GM13977 (cell line): ENCODE measurements at places on chromosomes 4 and X.

GRCh38 chr4:16066586-16067128 lies 17.2 kb downstream of the PROM1 start:
- no peak for DNase-seq

GRCh38 chr4:1604706-1605205 lies 79.4 kb downstream of the FAM53A start:
- DNase-seq: no peak

DNA sequence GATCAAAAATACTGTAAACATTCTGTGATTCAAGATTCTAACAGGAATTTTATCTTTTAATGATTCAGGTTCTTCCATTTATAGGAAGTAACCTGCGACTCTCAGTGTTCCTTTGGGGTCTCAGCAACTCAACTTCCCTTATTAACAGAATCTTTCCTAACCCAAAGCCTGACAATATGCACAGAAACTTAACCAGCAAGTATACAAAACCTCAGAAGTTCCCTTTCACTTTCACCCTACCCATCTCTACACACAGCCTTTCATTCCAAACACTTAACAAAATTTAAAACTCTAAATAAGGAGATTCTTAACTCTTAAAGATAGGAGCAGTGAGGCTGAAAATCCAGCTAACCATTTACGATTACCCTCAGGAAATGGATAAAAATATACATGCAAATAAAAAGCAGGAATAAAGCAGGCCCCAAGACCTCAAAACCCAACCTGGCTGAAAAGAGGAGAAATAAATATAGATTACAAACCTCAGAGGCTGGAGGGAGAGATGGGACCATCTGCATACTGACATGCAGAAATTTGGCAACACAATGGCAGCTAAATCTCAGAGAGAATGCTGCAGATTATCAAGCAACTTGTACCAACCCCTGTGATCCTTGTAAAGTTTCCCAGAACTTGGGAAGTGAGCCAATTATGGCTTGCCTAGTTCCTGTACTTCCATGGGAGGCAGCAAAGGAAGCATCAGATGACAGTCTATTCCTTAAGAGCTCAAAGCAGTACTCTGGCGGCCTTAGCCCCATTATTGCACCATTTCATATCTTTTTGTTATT lies 101.0 kb downstream of the ATP11C start:
- DNase-seq: no peak

GRCh38 chr4:144820728-144821085 lies 174.8 kb downstream of the HHIP start:
- no peak for DNase-seq

DNA sequence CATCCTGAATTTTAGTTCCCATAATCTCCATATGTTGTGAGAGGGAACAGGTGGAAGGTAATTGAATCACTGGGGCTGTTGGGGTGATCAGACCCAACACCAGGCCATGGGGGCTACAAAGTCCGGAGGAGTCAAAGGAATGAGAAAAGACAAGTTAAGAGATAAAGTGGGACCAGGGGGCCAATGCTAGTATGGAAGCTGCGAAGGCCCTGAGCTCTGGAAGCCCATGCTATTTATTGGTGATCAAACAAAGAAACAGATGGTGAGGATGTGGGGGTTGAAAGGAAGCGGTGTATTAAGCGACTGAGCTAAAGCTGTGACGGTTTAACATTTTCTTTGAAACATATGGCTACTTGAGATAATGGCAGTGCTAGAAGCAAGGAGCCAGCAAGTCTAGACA lies 132.8 kb downstream of the PDGFC start:
- no peak for DNase-seq

DNA sequence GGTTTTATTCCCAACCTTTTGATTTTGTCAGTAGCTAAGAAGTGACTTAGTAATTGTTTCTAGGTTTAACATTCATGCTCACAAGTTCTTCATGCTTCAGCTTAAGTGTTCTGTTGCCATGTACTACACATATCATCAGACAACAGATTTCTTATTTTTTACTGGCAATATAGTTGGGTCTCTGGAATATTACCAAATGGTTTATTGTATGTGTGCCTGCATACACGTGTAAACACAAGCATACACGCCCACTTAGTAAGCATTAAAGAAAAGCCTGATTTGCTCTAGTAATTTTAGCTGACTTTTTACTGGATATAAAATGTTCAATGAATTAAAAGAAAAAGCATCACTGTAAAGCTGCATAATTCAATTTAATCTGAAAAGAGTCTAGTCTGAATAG lies 199.8 kb downstream of the CAMK2D start:
- no peak for DNase-seq

DNA sequence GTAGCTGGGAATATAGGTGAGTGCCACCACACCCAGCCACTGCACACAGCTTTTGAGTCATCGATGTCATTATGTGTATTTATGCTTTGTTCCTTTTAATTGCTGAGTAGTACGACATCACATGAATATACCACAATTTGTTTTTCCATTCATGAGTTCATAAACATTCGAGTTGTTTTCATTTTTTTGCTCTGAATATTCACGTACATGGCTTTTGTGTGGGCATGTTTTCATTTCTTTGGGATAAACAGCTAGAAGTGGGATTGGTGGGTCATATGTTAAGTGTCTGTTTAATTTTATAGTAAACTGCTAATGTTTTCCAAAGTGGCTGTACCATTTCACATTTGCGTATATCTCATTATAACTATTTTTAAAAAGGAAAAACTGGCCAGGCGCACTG lies 45.1 kb upstream of the KDR start:
- DNase-seq: no peak

GRCh38 chr4:11537846-11538245 lies 109.2 kb upstream of the HS3ST1 start:
- no peak for DNase-seq

DNA sequence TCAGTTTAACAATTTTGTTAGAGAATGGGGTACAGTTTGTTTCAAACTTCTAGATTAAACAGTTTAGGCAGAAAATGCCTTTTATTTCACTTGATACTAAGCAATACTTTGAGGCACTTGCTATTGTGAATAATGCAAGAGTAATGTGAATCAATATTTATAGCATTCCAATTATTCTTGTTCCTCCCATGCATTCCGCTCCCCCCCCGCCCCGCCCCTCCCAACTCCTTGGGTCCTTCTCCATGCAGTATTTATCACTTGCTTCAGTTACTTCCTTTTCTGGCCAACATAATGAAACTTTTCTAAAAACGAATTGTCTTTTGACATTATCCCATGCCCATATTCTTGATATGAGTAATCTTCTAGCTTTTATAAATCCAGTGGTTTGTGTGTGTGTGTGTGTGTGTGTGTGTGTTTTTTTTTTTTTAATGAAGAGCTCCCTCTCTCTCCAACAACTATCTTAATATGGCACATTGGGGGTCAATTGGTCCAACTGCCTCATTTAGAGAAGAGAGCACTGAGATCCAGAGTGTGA lies 1.6 kb downstream of the BANK1 start:
- no peak for DNase-seq

- DNase-seq: no peak
Measured at GRCh38 chr4:183823434-183823833, 81.7 kb upstream of the STOX2 start.

GRCh38 chrX:150119323-150119722 lies 181.0 kb upstream of the EOLA2 start:
- no peak for DNase-seq

- no peak for DNase-seq
Measured at GRCh38 chr4:169225812-169226211, 44.9 kb downstream of the SH3RF1 start.

- no peak for DNase-seq
Measured at GRCh38 chr4:186826006-186826405, 102.3 kb upstream of the FAT1 start.

DNA sequence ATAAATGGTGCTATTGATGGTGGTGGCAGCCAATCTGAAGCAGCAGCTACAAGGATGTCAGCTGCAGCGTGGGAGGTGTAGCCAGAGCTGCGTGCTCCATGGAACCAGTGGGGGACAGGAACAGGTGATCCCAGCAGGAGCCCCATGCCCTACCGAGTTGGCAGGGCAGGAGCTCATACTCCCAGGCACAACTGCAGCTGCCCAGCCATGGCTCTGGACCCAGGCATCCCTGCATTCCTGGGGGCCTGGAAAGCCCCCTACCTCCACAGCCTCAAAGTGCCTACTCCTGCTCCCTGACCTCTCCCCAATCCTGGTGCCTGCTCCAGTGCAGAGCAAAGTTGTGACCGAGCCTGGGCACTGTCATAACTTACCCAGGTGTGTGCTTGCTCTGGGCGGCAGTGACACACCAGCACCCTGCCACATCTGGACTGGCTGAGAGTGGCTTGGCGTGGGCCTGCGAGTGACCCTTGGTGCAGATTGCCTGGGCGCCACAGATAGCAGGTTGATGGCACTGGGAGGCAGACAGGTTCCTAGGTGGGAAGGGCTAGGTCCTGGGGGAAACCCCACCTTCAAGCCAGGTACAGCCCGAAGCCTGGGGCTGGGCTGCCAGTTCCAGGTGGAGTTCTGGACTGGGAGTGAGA lies 101.1 kb downstream of the DCAF12L2 start:
- DNase-seq: no peak

- DNase-seq: peak; percentile 4
Measured at GRCh38 chr4:111854494-111855087, 290.7 kb upstream of the FAM241A start.

GRCh38 chrX:75228854-75229253 lies 45.0 kb upstream of the UPRT start:
- no peak for DNase-seq

DNA sequence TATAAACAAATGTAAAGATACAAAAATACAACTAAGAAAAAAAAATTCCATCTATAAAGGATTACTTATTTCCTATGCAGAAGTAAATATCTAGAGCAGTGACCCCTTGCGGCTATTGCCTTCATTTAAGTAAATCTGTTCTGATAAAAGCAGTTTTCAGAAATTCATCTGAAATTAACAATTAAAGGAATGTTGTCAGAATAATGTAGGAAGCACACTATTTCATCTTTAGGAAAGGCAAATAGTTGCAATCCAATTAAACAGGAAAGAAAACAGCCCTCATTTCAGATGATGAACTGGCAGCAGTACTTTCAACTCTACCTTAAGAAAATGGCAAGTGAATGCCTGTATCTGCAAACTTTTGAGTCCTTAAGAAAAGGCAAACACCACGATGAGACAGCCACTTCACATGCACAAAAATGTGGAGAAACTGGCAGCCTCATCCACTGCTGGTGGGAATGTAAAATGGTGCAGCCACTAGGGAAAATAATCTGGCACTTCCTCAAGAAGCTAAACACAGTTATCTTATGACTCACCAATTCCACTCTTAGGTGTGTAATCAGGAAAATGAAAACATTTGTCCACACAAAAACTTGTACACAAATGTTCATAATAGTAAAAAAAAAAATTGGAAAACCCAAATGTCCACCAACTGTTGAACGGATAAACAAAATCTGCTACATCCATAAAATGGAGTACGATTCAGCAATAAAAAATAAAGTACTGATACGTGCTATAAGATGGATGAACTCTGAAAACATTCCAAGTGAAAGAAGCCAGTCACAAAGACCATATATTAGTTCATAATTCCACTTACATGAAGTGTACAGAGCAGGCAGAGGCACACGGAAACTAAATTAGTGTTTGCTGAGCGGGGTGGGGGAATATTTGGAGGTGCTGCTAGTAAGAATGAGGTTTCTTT lies 2.0 kb upstream of the THAP9 start:
- no peak for DNase-seq

DNA sequence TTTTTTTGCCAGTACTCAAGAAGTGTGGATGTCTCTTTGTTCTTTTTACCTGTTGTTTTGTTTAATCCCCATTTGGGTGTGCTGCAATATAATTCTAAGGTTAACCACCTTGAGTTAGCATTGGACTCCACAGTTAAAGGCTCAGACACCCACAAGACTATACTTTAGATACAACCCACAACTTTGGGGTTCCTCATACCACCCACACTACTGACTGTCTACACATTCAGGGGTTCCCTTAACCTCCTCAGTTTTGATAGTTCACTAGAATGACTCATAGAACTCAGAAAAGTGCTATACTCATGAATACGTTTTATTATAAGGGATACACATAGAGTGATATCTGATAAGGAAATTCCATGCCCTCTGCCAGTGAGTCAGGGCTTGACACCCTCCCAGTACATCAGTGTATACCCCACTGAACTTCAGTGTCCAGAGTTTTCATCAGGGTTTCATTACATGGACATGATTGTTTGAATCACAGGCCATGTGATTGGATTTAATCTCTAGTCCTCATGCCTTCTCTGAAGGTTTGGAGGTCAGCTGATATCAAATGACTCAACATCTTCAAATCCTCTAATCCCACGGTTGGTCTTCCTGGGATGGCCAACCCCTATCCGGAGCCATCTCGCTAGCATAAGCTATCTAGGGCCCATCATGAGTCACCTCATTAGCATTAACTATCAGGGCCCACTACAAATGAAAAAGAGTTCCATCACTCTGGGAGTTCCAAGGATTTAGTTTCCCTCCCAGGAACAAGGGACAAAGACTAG lies 357.7 kb upstream of the EMCN start:
- DNase-seq: no peak

DNA sequence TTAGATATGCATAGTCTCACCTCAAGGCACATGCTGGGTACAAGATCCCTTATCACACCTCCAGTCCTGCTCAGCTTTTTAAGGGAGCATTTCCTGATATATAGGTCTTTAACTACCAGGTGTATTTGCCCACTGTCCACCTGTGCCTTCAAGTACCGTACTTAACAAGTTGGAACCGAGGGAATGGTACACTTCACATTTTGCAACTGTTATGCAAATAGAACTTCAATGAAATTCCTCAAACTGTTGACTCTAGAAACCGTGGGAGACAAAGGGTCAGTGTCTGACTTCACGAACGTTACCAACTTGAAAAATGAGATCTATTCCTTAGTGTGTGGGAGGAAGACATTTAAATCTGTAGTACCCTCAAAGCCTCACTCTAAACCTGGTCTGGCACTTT lies 5.2 kb downstream of the TRIM2 start:
- DNase-seq: no peak

GRCh38 chr4:113209153-113209552 lies 159.7 kb downstream of the ANK2 start:
- DNase-seq: no peak

DNA sequence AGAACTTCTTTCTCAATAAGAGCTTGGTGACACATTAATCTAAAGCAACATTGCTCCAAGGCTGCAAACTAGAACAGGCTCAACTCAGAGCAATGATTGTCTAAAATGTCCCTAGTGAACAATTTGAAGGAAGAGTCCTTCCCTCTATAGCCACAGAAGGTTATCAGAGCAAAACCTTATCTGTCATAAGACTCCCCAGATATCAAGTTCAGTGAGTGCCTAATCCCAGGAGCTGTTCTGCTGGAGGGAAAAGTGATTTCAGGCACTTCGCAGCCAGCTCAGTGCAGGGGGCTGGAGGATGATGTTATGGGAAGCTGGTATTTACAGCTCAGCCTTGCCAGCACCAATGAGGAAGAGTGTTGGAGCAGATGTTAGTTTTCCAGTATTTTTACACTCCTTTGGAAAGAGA lies 497.5 kb downstream of the INPP4B start:
- no peak for DNase-seq

DNA sequence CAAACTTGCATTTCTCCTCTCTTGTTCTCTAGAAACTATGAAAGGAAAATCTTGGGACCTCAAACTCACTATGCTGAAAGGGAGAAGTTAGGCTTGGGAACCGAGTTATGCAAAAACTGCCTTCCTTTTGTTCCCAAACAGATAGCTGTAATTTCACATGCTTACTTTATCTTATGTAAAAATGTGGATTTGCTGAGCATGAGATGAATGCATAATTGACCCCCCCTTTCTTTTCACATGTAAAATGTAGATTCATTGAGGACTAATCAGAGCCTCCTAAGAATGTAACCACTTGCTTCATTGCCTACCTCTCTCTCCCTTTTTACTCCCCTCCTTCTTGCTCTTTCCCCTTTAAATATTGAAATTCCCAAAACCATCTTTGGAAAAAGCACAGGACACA lies 18.0 kb downstream of the TBC1D9 start:
- no peak for DNase-seq

- no peak for DNase-seq
Measured at GRCh38 chrX:101223226-101223625, 3.6 kb downstream of the DRP2 start.
